ENCODE measurements at places on chromosomes 11 and 22.

DNA sequence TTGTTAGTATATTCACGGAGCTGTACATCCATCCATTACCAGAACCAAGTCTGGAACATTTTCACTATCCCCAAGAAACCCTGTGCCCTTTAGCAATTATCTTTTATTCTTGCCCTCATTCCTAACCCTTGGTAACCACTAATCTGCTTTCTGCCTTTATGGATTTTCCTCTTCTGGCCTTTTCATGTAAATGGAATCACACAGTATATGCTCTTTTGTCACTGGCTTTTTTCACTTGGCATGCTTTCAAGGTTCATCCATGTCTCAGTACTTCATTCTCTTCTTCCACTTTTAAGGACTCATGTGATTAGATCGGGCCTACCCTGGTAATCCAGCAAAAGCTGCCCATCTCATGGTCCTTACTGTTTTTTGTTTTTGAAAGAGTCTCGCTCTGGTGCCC is 11.0 kb upstream of the ZBTB44 start:
- no peak for DNase-seq

GRCh38 chr22:47572443-47572842 is 810.0 kb downstream of the TBC1D22A start:
- no peak for DNase-seq

- DNase-seq, result no peak
Measured at GRCh38 chr22:19820880-19821522, 33.7 kb downstream of the GNB1L start.

- DNase-seq, result peak; percentile 23
Measured at GRCh38 chr11:3165152-3165705, at the start of gene OSBPL5. TSS of gene OSBPL5 (minus strand) at chr11:3165310. CDS start at chr11:3129148, 36,162 bp downstream.

DNA sequence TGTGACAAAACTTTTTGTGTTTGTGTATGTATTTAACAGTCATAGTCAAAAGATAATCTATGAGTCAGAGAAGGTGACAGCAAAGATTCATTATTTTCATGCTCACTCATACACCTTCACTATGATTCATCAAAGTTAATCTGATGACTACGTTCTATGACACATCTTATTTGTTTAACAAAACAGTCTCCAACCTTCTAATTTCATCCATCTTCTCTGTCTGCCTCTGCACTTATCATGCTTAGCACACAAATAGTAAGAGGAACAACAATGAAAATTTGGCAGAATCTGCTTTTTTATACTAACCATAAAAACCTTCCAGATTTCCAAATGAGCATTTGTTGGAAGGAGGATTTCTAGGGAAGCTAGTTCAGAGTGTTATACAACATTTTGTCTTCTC is 568.9 kb downstream of the LUZP2 start:
- DNase-seq, result no peak

DNA sequence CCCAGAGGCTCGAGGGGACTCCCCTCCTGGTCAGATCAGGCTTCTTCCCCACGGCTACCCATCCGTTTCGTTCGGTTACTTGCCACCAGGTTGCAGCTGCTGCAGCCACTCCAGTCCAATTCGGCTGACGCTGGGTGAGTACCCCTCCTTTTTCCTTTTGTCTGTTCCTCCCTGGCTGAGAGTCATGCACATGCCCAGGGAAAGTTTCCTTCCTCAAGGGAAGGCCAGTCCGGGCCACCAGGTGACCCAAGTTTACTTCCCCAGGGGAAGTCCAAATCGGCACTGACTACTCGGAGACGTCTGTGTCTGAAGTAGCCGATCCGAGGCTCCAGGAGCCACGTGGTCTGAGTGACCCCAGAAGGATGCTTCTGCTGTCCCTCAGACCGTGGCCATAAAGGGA is 13.2 kb upstream of the OR56A3 start:
- DNase-seq, result no peak

GRCh38 chr11:65118097-65118837 is 766 bp upstream of the ZNHIT2 start:
- DNase-seq, result no peak

GRCh38 chr11:130165601-130166456 is 6.2 kb downstream of the ST14 start:
- DNase-seq, result no peak

Data from stimulated activated CD8-positive, alpha-beta memory T cell treated with anti-CD3 and anti-CD28 coated beads, Interleukin-15, amount 100 ng/mL, for 4 hours (primary cell).